ENCODE measurements at places on chromosomes 11 and 22.

- H3K36me3 ChIP-seq, result no peaks in the 10 kb centered on the region
- no peak for DNase-seq
- no peaks in the 10 kb centered on the region for H3K4me1 ChIP-seq
- no peak overlapping the region for H3K4me3 ChIP-seq
These were observed 23.6 kb downstream of the TSKU start for GRCh38 chr11:76806608-76807205.

GRCh38 chr11:57818812-57819211 is 57.2 kb downstream of the CTNND1 start:
- H3K27ac ChIP-seq, result no peak overlapping the region
- no peaks in the 10 kb centered on the region for H3K27me3 ChIP-seq
- no peaks in the 10 kb centered on the region for H3K4me1 ChIP-seq
- H3K36me3 ChIP-seq, result peaks cover 22% of the 10 kb centered on the region

GRCh38 chr11:46513934-46514342 is 79.9 kb downstream of the AMBRA1 start:
- H3K4me3 ChIP-seq, result no peak overlapping the region
- H3K27me3 ChIP-seq, result no peaks in the 10 kb centered on the region
- DNase-seq, result peak; percentile 73
- H3K27ac ChIP-seq, result no peak overlapping the region
- no peaks in the 10 kb centered on the region for H3K36me3 ChIP-seq

DNA sequence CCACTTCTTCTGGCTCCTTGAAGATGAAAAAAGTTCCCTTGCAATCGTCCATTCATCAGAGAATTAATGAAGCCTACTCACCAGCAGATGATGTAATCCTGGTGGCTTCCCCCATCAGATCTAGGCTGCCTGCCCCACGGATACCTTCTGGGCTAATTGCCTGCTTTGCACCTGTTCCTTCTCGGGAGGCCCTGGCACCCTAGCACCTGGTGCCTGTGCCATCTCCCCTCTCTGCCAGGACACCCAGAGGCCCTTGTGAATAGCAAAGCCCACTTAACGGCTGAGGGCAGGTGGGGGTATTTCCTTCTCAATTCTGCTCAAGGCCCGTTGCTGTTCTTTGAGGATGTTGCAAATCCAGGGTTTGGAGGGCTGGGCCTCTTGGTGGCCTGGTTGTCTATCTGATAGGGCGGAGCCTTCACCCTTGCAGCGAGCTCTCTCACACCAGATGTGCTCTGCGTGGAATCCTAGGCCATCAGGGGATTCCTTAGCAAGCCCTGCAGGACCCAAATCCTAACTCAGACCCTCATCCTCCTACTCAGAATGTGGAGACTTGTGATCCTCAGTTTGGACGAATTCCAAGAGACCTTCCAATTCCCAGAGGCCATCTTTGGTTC is at the start of gene LMO2:
TSS of gene LMO2 (minus strand) at position 363 of the 614 bp plus-strand sequence. CDS start 22,360 bp downstream, outside the sequence.
- no peaks in the 10 kb centered on the region for H3K36me3 ChIP-seq
- DNase-seq, result no peak
- no peaks in the 10 kb centered on the region for H3K4me1 ChIP-seq
- H3K27me3 ChIP-seq, result no peaks in the 10 kb centered on the region
- H3K27ac ChIP-seq, result no peak within 1 kb of the TSS

DNA sequence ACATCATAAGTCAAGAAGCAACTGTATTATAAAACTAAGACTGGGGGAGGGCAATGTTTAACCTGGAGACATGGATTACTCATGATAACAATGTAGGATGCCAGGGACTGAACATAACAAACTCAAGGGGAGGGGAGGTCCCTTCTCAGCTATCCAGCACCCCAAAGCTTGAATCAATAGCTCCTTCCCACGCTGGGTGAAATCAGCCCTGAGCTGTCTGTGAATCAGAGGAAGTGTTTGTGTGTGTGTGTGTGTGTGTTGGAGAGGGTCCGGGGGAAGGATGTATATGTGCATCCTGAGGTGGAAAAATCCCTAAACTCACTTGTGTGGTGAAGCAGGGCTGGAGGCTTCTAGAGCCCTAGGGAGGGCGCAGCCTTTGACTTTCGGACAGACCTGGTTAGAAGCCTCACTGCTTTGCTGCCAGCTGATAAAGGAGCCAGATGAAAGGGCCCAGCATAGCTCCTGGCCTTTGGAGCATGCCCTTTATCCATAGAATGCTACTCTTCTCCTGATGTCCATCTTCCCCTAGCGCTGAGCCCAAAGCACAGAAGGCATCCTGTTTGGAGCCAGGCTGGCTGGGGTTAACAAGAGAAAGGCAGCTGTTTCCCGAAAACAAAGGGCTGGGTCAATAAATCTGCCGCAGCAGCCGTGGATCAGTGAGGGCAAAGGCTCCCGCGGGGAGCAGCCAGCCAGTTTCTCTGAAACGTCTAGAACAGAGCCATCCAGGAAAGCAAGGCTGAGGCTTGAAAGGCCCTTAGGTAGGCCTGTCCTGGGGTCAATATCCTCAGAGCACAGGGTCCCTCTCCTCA is 35.8 kb downstream of the TNKS1BP1 start:
- no peak overlapping the region for H3K27ac ChIP-seq
- no peak overlapping the region for H3K4me3 ChIP-seq
- no peaks in the 10 kb centered on the region for H3K36me3 ChIP-seq
- H3K27me3 ChIP-seq, result no peaks in the 10 kb centered on the region
- DNase-seq, result no peak

GRCh38 chr22:50165436-50166123 is 5.0 kb upstream of the PANX2 start:
- no peaks in the 10 kb centered on the region for H3K27me3 ChIP-seq
- H3K4me1 ChIP-seq, result no peaks in the 10 kb centered on the region
- no peak overlapping the region for H3K27ac ChIP-seq
- no peak for DNase-seq
- H3K36me3 ChIP-seq, result no peaks in the 10 kb centered on the region

GRCh38 chr11:83655976-83656375 is 369.8 kb upstream of the CCDC90B start:
- H3K4me3 ChIP-seq, result no peak overlapping the region
- no peak overlapping the region for H3K27ac ChIP-seq
- no peak for DNase-seq
- no peaks in the 10 kb centered on the region for H3K27me3 ChIP-seq

Measured in prostate gland (tissue), 2 donors.